Tibial nerve (tissue), 4 donors: ENCODE measurements at places on chromosomes 2 and 18.

- DNase-seq, result no peak
These were observed 462.8 kb downstream of the KCNJ3 start for GRCh38 chr2:155161314-155161713.

DNA sequence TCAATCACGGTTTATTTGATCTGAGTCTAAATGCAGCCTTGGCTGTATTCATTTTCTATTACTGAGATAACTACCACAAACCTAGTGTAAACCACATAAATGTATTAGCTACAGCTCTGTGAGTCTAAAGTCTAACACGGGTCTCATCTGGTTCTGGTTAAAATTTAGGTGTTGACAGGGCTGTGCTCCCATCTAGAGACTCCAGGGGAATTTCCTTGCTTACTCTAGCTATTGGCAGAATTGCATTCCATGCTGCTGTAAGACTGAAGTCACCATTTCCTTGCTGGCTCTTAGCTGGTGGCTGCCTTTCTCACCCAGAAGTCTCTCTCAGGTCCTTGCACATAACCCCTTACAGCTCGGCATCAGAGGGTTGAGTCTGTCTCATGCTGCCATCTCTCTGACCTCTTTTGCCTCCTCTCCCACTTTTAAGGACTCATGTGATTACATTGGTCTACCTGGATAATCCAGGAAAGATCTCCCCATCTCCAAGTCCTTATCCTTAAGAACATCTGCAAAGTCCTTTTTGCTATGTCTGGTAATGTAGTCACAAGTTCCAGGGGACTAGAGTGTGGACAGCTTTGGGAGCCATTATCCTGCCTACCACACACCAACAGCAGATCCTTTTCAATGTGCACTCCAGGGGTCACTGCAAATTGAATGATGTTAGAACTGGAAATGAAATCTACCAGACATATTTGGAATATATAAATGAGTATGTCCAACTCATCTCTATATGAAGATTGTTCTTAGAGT, 207.0 kb upstream of the AGAP1 start:
- DNase-seq, result no peak

GRCh38 chr2:12005886-12006681, 259.7 kb downstream of the LPIN1 start:
- DNase-seq, result no peak

DNA sequence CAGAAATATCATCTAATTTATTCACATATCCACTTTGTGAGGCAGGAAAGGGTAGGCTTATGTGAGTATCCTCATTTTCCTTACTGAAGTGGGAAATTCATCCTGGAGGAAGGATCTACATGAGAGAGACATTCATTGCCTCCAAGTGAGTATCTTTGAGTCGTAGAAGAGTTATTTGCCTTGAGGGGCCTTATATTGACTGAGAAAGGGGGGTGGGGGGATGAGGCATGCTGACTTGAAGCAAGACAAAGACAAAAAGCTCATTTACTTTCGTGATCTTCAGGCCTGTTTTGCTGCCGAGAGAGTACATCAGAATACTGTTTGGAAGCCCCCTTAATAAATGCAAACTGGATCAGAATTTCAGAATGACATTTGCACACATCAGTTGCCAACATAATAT, 17.6 kb upstream of the NEDD4L start:
- DNase-seq, result no peak

GRCh38 chr2:239600001-239600593, 199.3 kb upstream of the HDAC4 start:
- DNase-seq, result no peak

GRCh38 chr2:217482056-217482710, 520.6 kb downstream of the TNS1 start:
- DNase-seq, result no peak

GRCh38 chr2:160075171-160075570, 12.8 kb upstream of the PLA2R1 start:
- DNase-seq, result peak; percentile 56

DNA sequence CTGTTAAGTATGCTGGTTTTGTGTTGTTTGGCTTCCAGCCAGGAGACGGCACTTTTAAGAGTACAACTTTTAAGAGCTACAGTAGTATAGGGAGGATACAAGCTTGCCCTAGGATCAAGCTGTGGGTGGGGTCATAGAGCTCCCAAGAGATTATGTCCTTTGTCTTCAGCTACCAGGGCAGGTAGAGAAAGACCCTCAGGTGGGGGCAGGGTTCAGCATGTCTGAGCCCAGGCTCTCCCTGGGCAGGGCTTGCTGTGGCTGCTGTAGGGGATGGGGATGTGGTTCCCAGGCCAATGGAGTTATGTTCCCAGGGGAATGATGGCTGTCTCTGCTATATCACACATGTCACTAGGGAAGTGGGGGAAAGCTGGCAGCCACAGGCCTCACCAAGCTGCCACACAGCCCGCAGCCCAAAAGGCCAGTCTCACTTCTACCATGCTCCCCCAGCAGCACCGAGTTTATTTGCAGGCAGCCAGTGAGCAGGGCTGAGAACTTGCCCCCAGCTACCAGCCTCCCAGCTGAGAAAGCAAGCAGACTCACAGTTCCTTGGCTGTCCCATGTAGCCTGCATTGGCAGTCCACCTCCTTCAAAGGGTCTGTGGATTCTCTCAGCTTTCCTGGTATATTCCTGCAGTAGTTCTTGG, 105.7 kb upstream of the ERBB4 start:
- no peak for DNase-seq

- DNase-seq, result no peak
These were observed 289.3 kb downstream of the FSIP2 start for GRCh38 chr2:186027922-186028321.

DNA sequence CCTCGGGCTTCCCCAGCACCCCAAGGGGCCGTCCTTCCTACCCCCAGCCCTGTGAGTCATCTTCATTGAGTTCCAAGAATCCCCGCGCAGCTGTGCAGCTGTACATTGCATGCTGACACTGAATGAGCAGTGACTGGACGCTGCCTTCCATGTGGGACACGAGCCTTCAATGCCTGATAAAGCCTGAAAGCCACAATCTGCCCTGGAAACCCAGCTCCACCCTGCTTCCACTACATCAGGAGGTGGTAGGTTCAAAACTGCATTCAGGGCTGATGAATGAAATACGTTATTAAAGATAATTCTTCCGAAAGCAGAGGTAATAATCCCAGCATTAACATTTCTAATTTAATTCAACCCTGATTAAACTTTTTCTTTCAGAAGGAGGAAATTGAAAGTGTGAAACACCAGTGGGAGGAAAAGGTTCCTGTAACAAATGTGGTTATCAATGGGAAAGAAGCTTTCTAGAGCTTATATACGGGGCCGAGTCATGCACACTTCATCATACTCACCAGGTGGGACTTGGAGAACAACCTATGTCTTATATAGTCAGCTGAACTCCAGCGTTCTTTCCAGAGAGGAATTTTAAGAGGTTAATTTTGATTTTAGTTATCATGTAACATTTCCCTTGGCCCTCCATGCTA, 360.1 kb downstream of the LPIN1 start:
- DNase-seq, result no peak

GRCh38 chr2:10905006-10905861, 6.5 kb upstream of the KCNF1 start:
- no peak for DNase-seq

DNA sequence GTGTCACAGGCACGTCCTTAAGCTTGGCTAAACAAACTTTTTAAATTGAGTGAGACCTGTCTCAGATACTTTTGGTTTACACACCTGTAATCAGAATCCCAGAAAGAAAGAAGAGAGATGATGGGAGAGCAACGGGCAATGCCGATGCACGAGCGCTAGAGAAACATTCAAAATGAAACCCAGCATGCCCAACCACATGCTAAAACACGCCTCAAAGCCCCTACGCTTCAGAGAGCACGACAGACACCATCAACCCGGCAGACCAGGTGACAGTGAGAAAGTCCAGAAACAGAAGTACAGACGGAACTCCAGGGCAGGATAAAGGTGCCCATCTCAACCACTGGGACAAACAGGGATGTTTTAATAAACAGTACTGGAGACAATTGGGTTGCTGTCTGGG, 85.5 kb downstream of the HDAC4 start:
- DNase-seq, result no peak

- DNase-seq, result no peak
These were observed 150.2 kb upstream of the KLHL14 start for GRCh38 chr18:32922951-32923430.

DNA sequence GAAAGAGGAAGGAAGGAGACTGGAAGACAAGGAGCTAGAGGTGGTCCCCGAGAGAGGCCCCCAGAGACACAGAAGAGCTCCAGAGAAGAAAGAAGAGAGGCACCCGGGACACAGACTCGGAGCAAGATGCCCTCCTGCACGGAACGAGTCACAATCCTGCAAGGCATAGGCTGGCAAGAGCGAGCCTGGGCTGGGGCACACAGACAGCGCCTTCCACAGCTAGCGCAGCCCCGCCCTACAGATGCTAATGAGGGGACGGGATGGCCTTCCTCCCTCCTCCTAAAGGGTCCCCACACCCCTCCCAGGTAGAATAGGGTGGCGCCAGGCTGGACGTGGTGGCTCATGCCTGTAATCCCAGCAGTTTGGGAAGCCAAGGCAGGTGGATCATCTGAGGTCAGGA, 19.8 kb upstream of the GPR17 start:
- no peak for DNase-seq

GRCh38 chr18:48875942-48876511, 74.7 kb downstream of the SMAD7 start:
- DNase-seq, result no peak

GRCh38 chr2:182050333-182051135, 64.9 kb downstream of the PPP1R1C start:
- no peak for DNase-seq

GRCh38 chr2:17747684-17748452, 5.7 kb downstream of the SMC6 start:
- DNase-seq, result no peak

DNA sequence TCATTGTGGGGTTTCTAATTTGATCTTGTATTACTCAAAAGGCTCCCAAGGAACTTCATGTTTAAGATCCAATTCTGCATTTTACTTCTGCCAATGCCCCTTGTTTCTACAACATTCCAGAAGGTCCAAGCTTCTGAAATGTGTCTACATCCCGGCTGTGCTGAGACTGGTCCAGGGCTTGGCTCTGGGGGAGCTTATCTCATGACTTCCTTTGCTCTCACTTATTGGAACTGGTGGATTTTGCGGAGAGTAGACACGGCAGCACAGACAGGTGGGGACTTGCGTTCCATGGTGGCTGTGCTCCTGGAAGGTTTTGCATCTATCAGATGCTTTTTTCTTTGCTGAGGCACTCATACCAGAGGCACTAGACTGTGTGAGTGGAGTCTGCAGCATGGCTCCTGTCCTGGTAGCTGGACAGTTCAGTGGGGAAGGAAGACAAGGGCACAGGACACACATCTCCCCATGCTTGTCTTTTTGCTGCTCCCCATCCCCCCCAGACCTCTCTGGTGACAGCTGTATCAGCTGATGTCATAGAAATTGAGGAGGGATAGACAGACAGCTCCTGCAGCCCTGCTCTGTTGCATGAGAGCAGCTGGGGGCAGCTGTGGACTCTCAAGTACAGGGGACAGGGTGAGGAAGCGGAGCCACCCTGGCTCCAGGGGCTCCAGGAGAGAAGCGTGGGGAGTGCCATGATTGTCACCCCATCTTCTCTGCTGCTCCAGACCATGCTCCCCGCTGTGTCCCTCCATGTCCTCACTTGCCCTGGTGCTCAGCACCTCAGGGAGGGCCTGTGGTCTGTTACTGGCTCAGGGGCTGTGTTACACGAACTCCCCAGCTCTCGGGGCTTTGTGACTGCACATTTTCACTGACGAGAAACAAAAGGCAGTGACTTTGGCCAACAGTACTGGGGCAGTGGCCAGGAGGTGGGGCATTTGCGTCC, 46.0 kb downstream of the ACAA2 start:
- DNase-seq, result no peak

- no peak for DNase-seq
These were observed 2.0 kb upstream of the GAL3ST2 start for GRCh38 chr2:241774419-241775222.

- no peak for DNase-seq
These were observed 8.0 kb upstream of the STAM2 start for GRCh38 chr2:152183401-152184073.

- peak; percentile 40 for DNase-seq
These were observed 56.0 kb upstream of the RAB6C start for GRCh38 chr2:129923265-129924091.

- DNase-seq, result no peak
These were observed 71.3 kb upstream of the ACKR3 start for GRCh38 chr2:236498369-236498768.

- no peak for DNase-seq
These were observed 1326.0 kb upstream of the ZEB2 start for GRCh38 chr2:145845923-145846322.

DNA sequence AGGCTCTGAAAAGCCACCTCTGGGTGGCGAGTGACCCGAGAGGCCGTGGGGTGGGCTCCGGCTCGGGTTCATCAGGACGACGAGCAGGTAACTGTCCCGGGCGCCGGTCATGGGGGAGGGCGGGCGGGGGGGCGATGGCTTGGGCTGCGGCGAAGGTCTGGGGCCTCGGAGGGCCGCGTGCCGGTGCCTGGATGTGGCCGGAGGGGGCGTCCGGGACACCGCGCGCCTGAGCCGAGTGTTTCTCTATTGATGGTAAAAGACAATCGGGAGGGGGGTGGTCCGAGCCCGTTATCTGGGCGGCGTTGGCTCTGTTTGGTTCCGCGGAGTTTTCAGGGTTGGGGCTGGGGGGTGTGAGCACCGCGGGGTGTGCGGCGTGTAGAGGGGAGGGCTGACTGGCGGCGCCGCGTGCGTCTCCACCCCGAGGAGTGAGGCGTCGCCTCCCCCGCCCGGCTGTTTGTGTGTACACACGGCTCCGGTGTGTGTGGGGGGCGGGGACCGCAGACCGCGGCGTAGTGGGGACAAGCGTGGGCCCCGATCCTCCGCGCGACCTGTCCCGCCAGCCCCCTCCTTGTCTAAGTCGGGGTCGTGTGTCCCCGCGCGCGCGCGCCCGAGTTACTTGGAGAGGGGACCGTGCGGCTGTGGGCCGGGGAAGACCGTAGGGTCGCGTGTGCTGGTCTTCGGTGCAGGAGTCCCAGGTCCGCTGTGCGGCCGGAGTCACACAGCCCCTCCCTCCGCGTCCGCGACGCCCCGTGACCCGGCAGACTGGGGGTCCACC, 1.6 kb downstream of the CTIF start:
- DNase-seq, result peak; percentile 54

DNA sequence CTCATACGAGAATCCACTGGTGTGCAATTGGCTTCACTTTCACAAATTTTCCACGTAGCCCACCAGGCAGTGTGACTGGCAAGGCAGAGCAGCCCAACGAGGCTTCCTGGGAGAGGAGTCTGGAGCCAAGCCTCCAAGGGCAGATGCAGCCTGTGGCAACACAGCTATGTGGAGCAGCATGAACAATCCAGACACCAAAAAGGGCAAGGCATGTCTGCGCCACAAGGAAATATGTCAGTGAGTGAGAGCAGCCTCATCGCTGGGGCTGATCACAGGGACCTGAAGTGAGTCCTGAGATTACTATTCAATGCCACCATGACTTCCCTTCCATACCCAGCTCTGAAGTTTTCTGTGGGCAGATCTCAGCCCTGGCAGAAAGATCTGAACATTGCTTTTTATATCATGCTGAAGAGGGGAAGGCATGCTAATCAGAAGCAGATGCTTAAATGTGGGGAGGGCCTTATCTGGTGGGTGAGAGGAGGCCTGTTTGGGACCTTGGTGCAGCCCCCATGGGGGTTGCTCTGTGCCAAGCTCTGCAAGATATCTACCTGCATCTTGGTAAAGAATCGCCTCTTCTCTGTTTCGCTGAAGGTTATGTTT, 40.0 kb upstream of the PUM2 start:
- DNase-seq, result no peak
